Upper lobe of right lung (tissue), 1 donor: ENCODE measurements at places on chromosomes 2 and 18. TPM values are rescaled to one million over a fixed set of nuclear protein-coding genes. Genes with fewer than 3 reads are reported as not detected.

Gene DNAJB2
- total RNA-seq, result 79.4 TPM

Gene CMPK2
- total RNA-seq, result 23.2 TPM

Gene FRZB
- total RNA-seq, result 14.0 TPM

Gene SMAD4
- total RNA-seq, result 112 TPM

Gene GALNT13
- 5.8 TPM for total RNA-seq

Gene SLC23A3
- total RNA-seq, result 3.1 TPM

Gene DCAF17
- 11.3 TPM for total RNA-seq

Gene FEV
- not detected for total RNA-seq

Gene NGEF
- total RNA-seq, result not detected

Gene TRIB2
- 50.7 TPM for total RNA-seq

- no peaks in the 10 kb centered on the region for H3K36me3 ChIP-seq
- H3K4me1 ChIP-seq, result no peaks in the 10 kb centered on the region
- no peak for DNase-seq
- H3K27ac ChIP-seq, result no peak overlapping the region
- H3K27me3 ChIP-seq, result no peaks in the 10 kb centered on the region
Observed at GRCh38 chr2:229330952-229331351, 59.9 kb upstream of the PID1 start.

GRCh38 chr2:166239548-166239947 lies 111.7 kb upstream of the SCN1A start:
- no peaks in the 10 kb centered on the region for H3K36me3 ChIP-seq
- H3K27me3 ChIP-seq, result no peaks in the 10 kb centered on the region
- H3K27ac ChIP-seq, result no peak overlapping the region
- no peak for DNase-seq

- H3K36me3 ChIP-seq, result no peaks in the 10 kb centered on the region
- DNase-seq, result no peak
- no peaks in the 10 kb centered on the region for H3K27me3 ChIP-seq
- H3K27ac ChIP-seq, result no peak overlapping the region
- no peak overlapping the region for H3K4me3 ChIP-seq
- no peaks in the 10 kb centered on the region for H3K4me1 ChIP-seq
Observed at GRCh38 chr2:218425531-218425930, 6.6 kb downstream of the VIL1 start.

DNA sequence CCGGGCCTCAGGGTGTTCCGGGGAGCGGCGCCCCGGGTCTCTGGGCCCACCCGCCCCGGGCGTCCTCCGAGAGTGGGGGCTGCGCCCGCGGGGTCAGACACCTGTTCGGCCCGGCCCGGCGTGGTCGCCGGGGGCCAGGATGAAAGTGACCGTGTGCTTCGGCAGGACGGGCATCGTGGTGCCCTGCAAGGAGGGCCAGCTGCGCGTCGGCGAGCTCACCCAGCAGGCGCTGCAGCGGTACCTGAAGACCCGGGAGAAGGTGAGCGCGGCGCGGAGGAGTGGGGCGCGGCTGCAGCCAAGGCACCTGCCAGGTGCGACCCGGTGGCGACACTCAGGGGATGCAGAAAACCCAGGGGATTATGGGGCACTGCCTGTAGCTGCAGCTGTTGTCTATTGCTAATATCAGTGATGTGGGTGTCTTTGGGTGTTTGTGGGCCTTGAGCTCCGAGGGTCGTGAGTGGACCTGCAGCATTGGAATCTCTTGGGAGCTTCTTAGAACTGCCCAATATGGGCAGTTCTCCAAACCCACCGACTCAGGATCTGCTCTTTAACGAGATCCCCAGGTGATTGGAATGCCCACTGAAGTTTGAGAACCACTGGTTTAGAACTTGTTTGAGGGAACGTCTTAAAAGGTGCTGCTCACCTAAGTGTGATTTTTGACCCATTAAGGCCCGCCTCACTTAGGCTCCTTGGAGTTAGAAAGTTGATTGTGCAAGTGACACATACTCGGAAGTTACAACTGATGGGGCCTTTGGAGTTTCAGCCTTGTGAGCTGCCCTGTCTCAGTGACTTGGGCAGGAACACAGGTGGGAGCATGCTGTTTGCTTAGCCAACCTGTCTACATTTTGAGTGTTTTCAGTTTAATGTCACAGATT lies 823 bp downstream of the PARD3B start:
- peak overlapping the region; percentile 85 for H3K27ac ChIP-seq
- H3K4me3 ChIP-seq, result peak overlapping the region; percentile 73
- H3K36me3 ChIP-seq, result no peaks in the 10 kb centered on the region
- DNase-seq, result peak; percentile 75
- no peaks in the 10 kb centered on the region for H3K27me3 ChIP-seq

DNA sequence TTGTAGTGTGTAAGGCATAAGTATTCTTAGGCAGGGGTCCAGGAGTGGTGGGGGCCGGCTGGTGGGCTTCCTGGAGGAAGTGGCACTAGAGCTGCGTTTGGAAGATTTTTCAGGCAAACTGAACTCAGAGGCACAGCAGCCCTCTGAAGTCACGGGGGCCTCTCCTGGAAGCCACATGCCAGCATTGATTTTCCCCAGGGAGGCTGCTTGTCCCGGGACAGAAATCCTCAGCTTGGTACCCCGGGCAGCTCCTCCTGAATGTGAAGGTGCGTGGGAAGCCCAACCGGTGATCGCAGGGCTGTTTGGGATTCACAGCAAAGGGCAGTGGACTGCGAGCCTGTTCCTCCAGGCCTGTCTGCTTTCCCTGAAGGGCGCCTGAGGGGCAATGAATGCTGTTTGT lies 1.6 kb upstream of the PDIA6 start:
- H3K27me3 ChIP-seq, result peaks cover 3% of the 10 kb centered on the region
- H3K4me1 ChIP-seq, result peaks cover 22% of the 10 kb centered on the region
- no peak for DNase-seq
- H3K4me3 ChIP-seq, result no peak overlapping the region

DNA sequence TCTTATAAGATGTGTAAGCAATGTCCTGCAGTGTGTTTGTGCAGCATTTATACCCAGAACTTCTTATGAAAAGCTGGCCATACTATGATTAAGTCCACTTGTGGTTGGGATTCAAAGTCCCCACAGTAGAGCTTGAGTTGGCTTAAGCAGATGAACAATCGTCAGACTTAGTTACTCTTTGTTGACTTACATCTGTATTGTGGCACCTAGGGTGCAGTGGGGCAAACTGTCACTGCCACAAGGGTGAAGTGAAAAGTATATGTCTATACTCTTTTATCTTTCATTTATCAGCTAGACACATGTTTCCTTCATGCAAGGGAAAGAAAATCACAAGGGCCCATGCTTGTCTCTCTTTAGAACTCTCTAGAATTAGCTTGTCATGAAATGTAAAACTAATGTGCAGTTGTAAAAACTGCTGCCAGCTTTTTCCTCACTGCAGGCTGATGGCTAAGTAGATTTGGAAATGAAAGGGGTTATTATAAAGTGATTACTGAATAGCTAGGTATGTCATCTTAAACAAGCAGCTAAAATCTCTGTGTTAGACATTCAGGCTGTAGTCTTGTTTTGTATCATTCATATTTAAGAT lies 474.5 kb downstream of the PTPRM start:
- H3K27me3 ChIP-seq, result no peaks in the 10 kb centered on the region
- no peaks in the 10 kb centered on the region for H3K4me1 ChIP-seq
- no peak overlapping the region for H3K27ac ChIP-seq
- DNase-seq, result no peak

DNA sequence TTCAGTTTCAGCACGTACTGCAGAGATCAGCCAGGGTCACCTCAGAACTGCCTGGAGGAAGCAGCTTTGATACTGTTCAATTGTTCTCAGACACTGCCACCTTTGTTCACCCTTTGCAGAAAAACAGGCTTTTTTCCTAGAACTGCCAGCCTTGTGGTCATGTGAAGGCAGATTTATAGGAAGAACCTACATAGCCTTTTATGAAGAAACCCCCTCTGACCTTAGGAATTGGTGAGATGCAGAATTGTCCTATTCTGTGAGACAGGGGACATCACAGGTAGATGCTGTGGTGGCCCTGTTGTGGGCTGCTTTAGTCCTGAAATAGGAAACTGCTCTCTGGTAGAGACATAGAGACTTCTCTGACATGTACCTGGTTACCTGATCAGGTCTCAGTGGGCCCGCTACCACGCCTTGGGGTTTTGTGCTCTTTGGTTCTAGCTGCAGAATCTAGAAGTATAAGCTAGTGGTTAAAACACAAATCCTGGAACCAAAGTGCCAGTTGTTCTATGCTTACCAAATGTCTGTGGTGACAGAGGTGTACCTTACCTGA lies 206.6 kb downstream of the AGPS start:
- no peak overlapping the region for H3K27ac ChIP-seq
- no peaks in the 10 kb centered on the region for H3K36me3 ChIP-seq
- no peak overlapping the region for H3K4me3 ChIP-seq

DNA sequence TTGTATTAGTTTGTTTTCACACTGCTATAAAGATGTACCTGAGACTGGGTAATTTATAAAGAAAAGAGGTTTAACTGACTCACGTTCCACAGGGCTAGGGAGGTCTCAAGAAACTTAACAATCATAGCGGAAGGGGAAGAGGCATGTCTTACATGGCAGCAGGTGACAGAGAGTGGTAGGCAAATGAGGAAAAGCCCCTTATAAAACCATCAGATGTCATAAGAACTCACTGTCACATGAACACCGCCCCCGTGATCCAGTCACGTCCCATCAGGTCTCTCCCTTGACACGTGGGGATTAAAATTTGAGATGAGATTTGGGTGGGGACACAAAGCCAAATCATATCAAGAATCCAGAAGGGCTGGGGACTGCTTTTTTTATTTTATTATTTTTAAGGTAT lies 120.0 kb downstream of the GALNT14 start:
- H3K27me3 ChIP-seq, result no peaks in the 10 kb centered on the region
- H3K36me3 ChIP-seq, result no peaks in the 10 kb centered on the region
- H3K4me1 ChIP-seq, result no peaks in the 10 kb centered on the region

- H3K4me3 ChIP-seq, result no peak overlapping the region
- no peaks in the 10 kb centered on the region for H3K36me3 ChIP-seq
- no peak for DNase-seq
- H3K27ac ChIP-seq, result no peak overlapping the region
- peaks cover 9% of the 10 kb centered on the region for H3K4me1 ChIP-seq
Observed at GRCh38 chr18:58666176-58666575, 5.1 kb upstream of the MALT1 start.

DNA sequence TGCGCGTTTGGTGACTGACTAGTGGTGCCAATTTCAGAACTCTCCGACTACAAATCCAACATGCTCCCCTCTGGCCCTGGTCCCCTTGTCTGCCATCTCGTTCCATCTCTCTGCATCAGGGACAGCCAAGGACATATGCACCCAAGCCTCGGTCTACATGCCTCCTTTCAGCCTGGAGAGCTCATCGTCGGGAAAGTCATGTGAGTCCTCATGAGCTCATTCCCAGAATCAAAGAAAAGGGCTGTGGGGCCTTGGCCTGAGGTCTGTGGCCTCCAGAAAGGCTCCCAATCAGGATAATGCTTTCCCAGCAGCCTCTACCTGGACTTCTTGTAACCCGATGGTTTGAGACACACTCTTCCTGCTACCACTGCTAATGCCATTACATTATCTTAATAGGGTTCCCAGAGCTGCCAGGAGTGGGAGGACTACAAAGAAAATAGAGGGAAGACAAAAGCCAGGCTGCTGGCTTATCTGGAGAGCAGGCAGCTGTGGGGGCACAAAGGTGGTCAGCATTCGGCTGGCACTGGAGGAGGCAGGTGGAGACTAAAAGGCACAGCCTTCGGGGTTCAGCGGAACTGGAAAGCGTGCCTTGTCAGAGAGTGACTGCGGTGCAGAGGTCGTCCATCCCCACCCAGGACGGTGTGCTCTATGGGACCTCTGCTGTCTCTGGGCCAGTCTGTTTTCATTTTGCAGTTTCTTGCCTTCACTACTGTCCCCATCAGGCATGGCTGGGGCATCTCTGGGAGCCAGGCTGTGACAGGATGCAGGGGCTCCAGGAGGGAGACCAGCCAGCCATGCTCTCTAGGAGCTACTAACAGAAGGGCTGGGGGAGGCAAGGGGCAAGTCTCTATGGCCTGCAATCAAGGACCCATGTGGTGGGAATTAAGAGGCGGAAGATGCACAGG lies 104.4 kb upstream of the SMAD2 start:
- H3K4me3 ChIP-seq, result no peak overlapping the region
- H3K4me1 ChIP-seq, result peaks cover 3% of the 10 kb centered on the region
- H3K36me3 ChIP-seq, result no peaks in the 10 kb centered on the region
- DNase-seq, result peak; percentile 54
- no peak overlapping the region for H3K27ac ChIP-seq
- H3K27me3 ChIP-seq, result no peaks in the 10 kb centered on the region

GRCh38 chr2:219663116-219663762 lies 35.8 kb downstream of the SLC4A3 start:
- H3K36me3 ChIP-seq, result no peaks in the 10 kb centered on the region
- DNase-seq, result no peak
- no peaks in the 10 kb centered on the region for H3K4me1 ChIP-seq
- H3K4me3 ChIP-seq, result no peak overlapping the region
- H3K27ac ChIP-seq, result no peak overlapping the region

DNA sequence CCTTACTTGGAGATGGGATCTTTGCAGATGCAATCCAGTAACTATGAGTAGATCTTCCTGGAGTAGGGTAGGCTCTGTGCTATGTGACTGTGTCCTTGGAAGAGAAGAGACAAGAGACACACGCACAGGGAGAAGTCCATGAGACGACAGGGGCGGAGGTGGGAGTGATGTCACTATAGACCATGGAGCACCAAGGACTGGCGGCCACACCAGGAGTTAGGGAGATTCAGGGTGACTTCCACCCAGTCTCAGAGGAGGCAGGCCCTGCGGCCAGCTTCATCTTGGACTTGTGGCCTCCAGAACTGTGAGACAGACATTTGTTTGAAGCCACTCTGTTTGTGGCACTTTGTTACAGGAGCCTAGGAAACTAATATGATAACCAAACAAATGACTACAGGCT lies 177.8 kb downstream of the INHBB start:
- DNase-seq, result no peak
- H3K36me3 ChIP-seq, result no peaks in the 10 kb centered on the region
- H3K27me3 ChIP-seq, result peaks cover 17% of the 10 kb centered on the region
- H3K4me1 ChIP-seq, result no peaks in the 10 kb centered on the region
- no peak overlapping the region for H3K4me3 ChIP-seq

GRCh38 chr2:227871375-227871791 lies at the start of gene DAW1:
Gene DAW1 (plus strand): TSS chr2:227871631. CDS start chr2:227871690, 59 bp downstream.
- H3K4me3 ChIP-seq, result peak within 1 kb of the TSS; percentile 36
- no peaks in the 10 kb centered on the region for H3K36me3 ChIP-seq
- no peaks in the 10 kb centered on the region for H3K4me1 ChIP-seq
